ENCODE measurements at places on chromosomes 1 and 21. TPM values are rescaled to one million over a fixed set of nuclear protein-coding genes. Genes with fewer than 3 reads are reported as not detected.

The KRTAP13-2 gene
- not detected for total RNA-seq

The TTC24 gene
- total RNA-seq = not detected

The CCDC185 gene
- 0.05 TPM for total RNA-seq

The KRTAP11-1 gene
- not detected for total RNA-seq

The ALX3 gene
- not detected for total RNA-seq

The CLDN14 gene
- 0.46 TPM for total RNA-seq

The PAQR6 gene
- total RNA-seq = 3.8 TPM

The C1orf87 gene
- total RNA-seq = not detected

The SAMSN1 gene
- not detected for total RNA-seq

The SEC22B gene
- total RNA-seq = 8.0 TPM

The NKAIN1 gene
- 0.82 TPM for total RNA-seq

The LRRC38 gene
- not detected for total RNA-seq

The SFN gene
- 487 TPM for total RNA-seq

The C4BPA gene
- total RNA-seq = 0.48 TPM

The LCE1E gene
- total RNA-seq = 0.08 TPM

The HENMT1 gene
- total RNA-seq = 4.5 TPM

The AIRE gene
- not detected for total RNA-seq

The ZSWIM5 gene
- total RNA-seq = 0.52 TPM

The NUDT4B gene
- total RNA-seq = 0.43 TPM

The CELA3A gene
- total RNA-seq = not detected

The GNAT2 gene
- 0.18 TPM for total RNA-seq

The UBR4 gene
- 123 TPM for total RNA-seq

The CRP gene
- total RNA-seq = not detected

The ADAMTS1 gene
- 0.06 TPM for total RNA-seq

The LCE6A gene
- total RNA-seq = not detected

The OR2G6 gene
- not detected for total RNA-seq

The ANGPTL3 gene
- not detected for total RNA-seq

Measured in A549 treated with DMSO at 1 μM for 4 hours (cell line).